ENCODE measurements at places on chromosomes 1 and 21.

GRCh38 chr1:117178756-117179155 is 32.0 kb downstream of the VTCN1 start:
- no peak for DNase-seq

DNA sequence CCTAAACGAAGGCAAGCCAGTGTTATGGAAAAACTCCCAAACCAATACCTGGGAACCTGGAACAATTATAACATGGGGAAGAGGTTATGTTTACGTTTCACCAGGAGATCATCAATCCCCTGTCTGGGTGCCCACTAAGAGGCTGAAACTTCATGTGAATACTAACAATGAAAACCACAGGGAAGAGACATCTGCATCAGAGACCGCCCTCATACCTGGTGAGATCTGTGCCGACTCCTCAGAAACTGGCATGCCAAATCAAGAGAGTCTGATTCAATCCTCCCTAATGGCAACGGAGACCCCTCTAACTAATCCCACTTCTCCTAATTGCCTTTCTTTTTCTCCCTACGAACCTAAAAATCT is 163.2 kb downstream of the IER5 start:
- no peak for DNase-seq

DNA sequence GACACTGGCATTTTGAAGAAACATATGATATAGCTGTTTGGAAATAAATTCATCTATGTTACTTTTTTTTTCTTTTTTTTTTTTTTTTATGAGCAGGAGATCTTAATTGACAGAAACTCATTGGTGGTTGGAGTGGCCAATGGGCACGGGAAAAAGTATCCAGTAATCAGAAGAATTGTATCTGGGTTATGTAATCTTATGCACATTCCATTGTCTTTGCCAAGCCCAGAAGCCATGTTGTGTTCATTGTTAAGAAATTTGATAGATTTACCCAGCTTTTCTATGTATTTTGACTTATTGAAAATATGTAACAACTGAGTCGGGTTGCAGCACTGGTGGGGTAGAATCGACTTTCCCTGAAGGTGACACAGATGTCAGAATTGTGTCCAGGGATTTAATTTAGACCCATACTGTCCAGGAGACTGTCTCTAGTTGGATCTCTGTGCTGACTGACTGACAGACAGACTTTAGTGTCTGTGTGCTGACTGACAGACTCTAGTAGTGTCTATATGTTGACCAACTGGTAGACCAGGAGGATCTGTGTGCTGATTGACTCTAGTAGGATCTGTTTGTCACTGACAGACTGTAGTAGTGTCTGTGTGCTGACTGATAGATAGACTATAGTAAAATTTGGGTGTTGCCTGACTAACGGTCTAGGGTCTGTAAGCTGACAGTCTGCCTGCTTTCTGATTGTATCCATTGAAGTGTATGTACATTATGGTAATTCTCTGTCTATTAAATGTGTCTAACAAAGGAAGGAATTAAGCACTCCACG is 12.3 kb upstream of the C4BPB start:
- DNase-seq: no peak

GRCh38 chr21:45870421-45870820 is 111.1 kb upstream of the COL6A1 start:
- no peak for DNase-seq

GRCh38 chr1:22685591-22686059 is 25.0 kb upstream of the EPHB2 start:
- DNase-seq: no peak

GRCh38 chr1:89206373-89206772 is 7.6 kb upstream of the GBP4 start:
- no peak for DNase-seq

DNA sequence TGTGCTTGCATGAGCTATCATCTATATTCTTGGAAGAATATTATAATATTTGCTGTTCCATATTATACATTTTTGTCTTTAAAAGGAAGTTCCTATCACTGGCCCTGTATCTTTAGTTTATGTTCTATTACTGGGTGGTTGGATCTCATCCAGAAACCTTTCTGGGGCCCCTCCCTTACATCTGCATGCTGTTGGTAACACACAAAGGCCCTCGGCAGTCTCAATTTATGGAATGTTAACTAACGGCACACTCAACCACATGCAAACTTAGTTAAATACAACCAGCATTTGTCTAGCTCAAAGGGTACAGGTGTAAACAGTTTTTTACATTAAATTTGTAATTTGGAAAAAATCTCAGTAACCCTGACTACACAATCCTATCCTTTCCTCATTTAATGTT is 9.7 kb upstream of the HYI start:
- no peak for DNase-seq

Measured in activated T-cell treated with anti-CD3 and anti-CD28 coated beads, Interleukin-2, amount 50 U/mL, for 48 hours (primary cell).